Left lung (tissue), 14 donors: ENCODE measurements at places on chromosomes 4 and X.

GRCh38 chr4:113069212-113069892 lies 19.9 kb downstream of the ANK2 start:
- DNase-seq = no peak

GRCh38 chrX:78327370-78328086 lies at the start of gene CYSLTR1:
Gene CYSLTR1 (minus strand): TSS chrX:78327611. CDS start chrX:78273746, 53,865 bp downstream.
- no peak for DNase-seq

DNA sequence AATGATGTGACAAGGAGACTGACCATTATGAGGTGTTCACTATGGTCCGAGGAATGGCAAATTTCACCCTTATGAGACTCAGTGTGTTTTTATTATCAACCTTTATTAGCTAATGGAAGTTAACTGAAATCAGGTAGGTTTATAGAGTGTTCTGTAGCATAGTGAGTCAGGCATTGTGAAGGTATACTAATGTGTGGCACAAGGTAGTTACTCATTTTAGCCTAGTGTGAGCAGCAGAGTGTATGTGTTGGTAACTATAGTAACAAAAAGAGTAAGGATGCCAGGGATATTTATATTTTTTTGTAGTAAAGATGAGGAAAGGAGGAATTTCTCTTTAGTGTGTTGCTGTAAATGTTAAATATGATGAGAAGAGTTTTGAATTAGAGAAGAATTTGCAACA lies 12.0 kb downstream of the PDLIM5 start:
- no peak for DNase-seq

DNA sequence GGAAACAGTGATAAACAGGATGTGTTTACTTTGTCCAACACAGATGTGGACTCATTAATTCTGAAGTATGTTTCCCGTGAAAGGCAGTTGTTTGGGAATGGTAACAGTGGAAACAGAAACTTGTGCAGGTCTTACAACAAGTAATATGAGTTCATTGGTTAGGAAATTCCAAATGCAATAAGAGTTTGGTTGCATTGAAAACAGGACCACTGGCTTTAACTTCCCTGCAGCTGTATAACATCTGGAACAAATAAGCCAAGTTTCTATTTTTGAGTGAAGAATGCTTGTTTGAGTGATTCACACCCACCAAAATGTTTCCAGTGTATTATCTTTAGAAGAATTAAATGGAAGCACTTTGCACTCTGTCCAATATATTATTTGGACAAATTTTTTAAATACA lies 82.4 kb upstream of the BMP3 start:
- DNase-seq = no peak

GRCh38 chrX:9566150-9566621 lies 101.3 kb downstream of the TBL1X start:
- peak; percentile 56 for DNase-seq
